ENCODE measurements at places on chromosomes 3 and 15.

DNA sequence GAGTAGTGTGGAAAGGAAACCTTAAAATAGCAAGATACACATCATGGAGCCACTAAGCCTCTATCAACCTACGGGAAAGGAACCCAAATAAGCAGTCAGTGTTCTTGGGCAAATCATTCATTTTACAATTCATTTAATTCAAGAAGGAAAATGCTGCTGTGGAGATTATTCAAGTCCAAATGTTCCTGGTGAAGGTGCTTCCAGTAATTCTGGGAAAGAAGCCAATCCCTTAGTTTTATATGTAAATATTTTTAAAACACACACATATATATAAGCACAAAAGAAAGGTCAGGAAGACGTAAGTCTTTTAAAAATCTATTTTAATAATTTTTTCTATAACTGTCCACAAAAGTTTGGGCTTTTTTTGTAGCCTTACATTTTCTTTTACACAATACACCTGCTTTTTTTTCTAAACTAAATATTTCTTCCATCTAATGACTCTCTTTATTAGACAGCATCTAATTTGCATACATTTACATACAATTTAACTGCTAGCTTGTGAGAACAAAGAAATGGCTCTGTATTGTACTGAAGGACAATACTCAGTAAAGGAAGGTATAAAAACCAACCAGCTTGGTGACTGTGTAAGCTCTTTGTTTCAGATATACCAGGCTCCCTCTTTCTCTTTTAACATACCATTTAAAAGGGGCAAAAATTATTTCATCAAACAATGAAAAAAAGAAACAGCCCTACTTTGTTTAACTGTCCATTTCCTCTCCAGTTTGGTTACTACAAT lies 269.5 kb downstream of the ZBTB20 start:
- DNase-seq: no peak

DNA sequence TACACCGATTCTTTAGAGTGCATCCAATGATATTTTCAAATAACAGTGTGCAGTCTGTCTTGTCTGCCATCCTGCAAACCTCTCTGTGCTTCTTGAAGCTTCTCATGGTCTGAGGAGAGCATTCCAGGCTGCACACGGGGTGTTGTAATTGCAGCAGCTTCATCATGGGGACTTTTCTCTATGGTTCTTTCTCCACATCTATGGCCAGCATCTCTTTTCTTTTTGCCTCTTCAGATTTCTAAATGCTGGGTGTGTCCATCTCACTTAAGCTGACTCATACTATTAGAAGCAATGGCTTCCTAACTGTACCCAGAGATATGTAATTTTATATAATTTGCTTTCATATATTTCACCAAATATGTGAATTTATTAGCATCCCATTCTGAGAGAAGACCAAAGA lies 63.8 kb upstream of the EPHB3 start:
- DNase-seq: no peak

- DNase-seq: no peak
These were observed 94.4 kb downstream of the DNASE1L3 start for GRCh38 chr3:58116161-58116955.

- DNase-seq: no peak
These were observed 88.7 kb upstream of the C15orf39 start for GRCh38 chr15:75112848-75113492.

DNA sequence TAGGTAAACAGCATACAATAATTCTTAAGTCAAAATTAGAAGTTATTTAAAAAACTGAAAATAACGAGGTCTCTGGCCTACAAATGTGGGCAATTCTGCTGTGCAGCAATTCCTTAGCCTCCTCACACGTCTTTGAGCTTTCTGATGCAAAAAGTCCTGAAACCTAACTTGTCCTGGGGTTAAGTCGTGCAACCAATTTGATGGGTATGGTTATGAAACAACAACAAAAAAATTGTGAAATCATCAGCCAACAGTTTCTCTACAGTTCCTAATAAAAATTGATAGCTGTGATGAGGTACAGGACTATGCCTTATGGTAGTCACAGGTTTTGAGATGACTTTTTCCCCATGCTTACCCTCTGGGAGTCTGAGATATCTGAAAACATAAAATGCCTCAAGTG lies 6.5 kb upstream of the GLB1 start:
- no peak for DNase-seq

GRCh38 chr3:127170814-127171213 lies 22.1 kb upstream of the PRR23E start:
- DNase-seq: no peak

DNA sequence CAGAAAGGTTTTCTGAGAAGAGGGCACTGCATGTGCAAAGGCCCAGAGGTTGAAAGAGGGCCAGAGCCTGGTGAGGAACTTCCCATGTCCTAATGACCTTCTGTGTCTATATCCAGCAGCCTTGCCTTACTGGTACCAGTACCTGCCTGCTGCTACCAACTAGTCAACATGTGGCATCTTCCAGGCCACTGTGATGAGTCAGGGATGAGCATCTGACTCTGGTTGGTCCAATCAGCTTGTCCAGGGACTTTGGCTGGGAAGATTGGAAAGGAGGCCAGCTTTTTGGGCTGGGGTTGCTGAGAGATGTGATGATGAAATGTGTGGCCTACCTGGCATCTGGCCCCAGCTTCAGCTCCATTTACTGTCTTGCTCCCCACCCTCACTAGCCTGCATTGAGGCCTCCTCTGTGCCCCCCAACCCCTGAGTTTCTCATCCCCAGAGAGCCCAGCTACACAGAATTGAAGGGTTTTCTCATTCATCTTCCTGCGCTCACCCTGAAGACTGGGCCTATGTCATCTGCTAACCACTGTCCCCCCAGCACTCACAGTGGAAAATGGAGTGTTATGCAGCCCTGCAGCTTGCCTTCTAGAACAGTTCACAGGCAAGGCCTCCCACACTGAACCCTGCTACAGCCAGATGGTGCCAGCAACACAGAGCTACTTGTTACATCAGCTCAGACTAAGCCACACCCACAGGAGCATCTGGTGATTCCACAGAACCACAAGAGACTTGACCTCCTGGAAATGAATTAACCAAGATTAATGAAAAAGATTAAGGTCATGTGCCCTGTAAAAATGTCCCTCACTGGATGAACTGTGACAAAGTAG lies 1.3 kb upstream of the TWF2 start:
- no peak for DNase-seq

DNA sequence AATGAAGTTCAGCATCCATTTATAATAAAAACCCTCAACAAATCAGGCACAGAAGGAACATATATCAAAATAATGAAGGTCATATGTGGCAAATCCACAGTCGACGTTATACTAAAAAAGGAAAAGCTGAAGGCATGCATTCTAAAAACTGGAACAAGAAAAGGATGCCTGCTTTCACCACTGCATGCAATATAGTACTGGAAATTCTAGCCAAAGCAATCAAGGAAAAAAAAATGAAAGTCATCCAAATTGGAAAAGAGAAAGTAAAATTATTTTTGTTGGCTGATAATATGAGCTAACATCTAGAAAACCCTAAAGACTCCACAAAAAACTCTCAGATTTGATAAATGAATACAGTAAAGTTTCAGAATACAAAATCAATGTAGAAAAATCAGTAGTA lies 1123.2 kb downstream of the TBL1XR1 start:
- no peak for DNase-seq

DNA sequence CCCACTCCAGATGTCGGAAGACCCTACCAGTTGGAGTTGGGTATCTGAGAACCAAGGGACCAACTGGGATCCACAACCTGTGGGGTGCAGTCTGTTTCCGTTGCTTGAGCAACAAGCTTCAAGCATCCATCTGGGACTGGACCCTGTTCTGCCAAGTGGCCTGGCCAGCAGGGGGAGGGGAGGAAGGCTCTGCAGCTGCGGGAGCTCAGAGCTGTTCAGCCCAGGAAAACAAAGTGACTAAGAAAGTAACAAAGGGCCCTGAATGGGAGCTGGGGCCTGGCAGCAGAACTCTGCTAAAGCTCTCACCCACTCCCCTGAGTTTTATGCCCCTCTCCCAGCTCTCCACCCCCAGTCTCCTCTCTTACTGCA lies 2.7 kb downstream of the TYRO3 start:
- DNase-seq: no peak

DNA sequence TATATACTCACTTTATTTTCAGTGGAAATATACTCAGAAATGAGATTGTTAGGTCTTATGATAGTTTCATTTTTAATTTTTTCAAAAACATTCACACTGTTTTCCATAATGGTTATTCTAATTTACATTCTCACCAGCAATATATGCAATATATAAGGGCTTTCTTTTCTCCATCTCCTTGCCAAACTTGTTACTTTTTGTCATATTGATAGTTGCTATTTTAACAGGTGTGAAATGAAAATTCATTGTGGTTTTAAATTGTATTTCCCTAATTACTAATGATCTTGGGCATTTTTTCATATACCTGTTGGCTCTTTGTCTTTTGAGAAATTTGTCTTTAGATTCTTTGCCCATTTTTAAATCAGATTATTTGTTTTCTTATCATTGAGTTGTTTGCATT lies 325.2 kb downstream of the DIPK2A start:
- DNase-seq: no peak

DNA sequence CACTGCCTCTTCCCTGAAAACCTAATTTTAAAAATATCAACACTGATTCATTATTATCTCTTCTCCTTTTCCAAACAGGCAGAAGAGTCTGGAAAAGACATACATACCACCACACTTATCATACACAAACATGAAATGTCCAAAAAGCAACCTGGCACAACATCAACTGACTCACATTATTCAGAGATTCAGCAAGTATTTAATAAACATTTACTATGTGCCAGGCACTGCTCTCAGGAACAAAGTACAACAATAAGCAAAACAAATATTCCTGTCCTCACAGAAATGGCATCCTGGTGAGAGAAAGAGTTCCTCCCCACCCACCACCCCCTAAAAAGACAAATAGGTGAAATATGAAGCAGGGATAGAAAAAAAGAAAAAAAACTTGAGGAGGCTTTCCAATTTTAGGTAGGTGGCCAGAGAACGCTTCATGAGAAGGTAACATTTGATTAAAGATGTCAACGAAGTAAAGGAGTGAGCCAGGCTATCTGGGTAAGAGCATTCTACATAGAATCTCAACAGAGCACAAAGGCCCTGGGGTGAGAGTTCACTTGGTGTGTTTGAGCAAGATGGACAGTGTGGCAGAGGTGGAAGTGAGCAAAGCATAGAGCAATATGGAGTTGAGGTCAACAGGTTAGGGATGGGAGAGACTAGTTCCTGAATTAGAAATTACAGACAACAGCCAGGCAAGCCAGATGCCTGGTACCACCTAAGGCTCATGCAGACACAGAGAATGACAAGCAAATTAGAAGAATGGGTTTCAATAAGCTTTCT lies 141.7 kb downstream of the OSBPL10 start:
- DNase-seq: no peak

DNA sequence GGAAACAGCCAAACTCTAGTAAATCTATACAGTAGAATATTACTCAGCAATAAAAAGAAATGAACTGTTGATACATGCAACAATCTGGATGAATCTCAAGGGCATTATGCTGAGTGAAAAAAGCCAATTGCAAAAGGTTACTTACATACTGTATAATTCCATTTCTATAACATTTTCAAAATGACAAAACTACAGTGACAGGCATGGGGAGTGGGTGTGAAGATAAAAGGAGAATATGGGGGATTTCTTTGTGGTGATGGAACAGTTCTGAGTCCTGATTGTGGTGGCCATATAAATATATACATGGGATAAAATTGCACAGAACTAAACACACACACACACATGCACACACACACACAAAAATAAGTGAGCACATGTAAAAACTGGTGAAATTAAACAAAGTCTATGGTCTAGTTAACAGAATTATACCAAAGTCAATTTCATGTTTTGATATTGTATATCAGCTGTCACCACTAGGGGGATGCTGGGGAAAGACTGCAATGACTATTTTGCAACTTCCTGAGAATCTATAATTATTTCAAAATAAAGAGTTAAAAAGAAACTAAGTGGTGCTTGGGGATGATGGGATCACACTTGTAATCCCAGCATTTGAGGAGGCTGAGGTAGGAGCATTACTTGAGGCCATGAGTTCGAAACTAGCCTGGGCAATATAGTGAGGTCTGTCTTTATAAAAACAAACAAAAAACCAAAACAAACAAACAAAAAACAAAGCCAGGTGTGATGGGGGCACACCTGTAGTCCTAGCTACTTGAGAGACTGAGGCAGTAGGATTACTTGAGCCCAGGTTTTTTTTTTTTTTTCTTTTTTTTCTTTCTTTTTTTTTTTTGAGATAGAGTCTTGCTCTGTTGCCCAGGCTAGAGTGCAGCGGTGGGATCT lies 66.0 kb downstream of the SPTSSB start:
- DNase-seq: no peak

- no peak for DNase-seq
These were observed 4.4 kb downstream of the IL5RA start for GRCh38 chr3:3105815-3106214.

DNA sequence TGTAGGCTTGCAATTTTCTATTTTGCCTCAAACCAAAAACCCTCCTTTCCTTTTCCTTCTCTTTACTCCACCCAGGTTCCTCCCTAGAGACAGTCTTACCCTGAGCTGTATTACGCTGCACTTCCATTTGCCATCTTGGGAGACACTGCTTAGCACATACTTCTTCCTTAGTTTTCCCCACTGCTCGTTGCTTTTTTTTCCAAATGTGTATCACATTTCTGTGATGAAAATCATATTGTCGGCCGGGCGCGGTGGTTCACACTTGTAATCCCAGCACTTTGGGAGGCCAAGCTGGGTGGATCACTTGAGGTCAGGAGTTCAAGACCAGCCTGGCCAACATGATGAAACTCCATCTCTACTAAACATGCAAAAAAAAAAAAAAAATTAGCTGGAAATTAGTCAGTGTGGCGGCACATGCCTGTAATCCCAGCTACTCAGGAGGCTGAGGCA lies 29.5 kb downstream of the POPDC2 start:
- DNase-seq: no peak

GRCh38 chr3:29827756-29828155 lies 546.9 kb downstream of the RBMS3 start:
- DNase-seq: no peak

- DNase-seq: no peak
These were observed 2.1 kb upstream of the ATP13A4 start for GRCh38 chr3:193556841-193557240.

DNA sequence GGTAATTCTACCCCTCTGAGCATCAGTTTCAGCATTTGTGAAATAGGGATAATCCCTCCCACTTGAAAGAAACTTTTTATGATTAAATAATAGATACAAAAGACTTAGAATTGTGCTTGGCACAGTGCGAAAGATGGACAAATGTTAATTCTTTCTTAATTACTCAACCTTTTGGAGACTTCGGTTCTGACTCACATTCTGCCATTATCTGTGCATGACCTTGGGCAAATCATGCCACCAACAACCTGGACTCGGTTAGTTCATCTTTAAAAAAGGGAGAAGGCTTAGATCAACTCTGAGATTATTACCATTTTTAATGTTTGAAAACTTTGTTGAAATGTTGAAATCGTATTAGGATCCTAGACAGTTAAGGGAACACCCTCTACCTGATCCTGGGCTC lies 40.6 kb upstream of the POLR2M start:
- DNase-seq: no peak
